ENCODE measurements at places on chromosomes 12 and 14.

GRCh38 chr14:34538871-34539406, 562 bp downstream of the EAPP start:
- no peak for DNase-seq

DNA sequence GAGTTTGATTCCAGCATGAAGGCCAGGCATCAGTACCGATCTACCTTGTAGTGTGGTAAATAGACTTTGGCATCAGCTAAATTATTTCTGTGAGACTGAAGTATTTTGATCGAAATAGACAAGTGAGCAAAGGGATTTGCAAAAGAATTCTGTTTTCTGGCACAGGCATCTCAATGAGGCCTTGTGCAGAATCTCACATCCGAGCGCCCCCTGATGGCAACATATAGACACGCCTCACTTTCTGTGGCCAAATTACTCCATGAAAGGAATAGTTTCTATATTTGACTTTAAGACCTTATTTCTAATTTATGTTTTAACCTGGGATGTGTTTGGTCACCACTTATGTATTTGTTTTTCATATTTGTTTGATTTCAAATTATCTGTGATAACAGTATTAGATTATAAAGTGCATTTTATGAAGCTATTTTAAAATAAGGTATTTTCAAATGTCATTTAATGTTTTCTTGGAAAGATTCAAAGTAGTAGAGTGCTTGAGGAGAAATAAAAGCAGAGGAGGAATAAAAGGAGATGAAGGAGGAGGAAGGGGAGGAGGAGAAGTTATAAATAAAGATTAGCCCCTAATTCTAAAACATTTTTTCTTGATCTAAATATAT, 731.9 kb downstream of the NRXN3 start:
- DNase-seq: no peak

DNA sequence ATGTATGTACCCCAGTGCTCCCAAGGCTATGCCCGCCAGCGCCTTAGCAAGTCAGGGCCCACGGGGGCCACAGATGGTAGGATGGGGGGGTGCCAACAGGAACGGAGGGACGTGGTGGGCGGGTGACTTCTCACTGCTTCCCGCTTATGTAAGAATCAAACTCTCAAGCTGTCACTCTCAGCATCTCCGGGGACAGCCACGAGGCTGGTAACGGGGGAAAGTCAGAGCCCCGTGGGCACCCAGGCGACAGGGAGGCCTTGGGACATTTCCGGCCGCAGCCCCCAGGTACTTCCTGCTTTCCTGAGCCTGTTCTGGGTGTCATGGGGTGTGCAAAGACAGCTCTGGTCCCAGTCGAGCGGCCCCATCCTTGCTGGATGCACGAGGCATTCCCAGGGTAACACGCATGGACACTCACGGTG, 59.3 kb downstream of the TESC start:
- DNase-seq: no peak

DNA sequence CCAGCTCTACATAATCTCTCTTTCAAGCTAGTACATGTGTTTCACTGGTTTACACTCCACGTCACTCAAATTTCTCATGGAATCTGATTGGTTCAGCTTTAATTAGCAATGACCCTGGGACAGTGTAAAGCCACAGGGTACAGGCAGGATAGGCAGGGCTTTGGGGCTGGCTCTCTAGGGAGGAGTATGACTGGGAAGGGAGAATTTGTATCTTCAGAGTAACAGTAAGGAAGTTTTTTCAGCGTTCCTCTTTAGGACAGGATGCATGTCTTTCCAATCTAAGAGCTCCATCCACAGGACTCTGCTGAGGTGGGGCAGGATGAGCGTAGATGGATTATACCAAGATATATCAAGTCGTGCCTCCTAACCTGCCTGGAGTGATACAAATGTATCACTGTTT, 112.0 kb upstream of the CLEC14A start:
- no peak for DNase-seq

GRCh38 chr12:122886851-122887818, 8.8 kb downstream of the VPS37B start:
- DNase-seq: no peak

All from T follicular helper cell (primary cell).